NCI-H187 treated with DMSO at 0.1 percent for 48 hours (cell line): ENCODE measurements at places on chromosomes 6 and 20.

- no peak for DNase-seq
These were observed 100.1 kb downstream of the TNFRSF21 start for GRCh38 chr6:47209632-47210031.

DNA sequence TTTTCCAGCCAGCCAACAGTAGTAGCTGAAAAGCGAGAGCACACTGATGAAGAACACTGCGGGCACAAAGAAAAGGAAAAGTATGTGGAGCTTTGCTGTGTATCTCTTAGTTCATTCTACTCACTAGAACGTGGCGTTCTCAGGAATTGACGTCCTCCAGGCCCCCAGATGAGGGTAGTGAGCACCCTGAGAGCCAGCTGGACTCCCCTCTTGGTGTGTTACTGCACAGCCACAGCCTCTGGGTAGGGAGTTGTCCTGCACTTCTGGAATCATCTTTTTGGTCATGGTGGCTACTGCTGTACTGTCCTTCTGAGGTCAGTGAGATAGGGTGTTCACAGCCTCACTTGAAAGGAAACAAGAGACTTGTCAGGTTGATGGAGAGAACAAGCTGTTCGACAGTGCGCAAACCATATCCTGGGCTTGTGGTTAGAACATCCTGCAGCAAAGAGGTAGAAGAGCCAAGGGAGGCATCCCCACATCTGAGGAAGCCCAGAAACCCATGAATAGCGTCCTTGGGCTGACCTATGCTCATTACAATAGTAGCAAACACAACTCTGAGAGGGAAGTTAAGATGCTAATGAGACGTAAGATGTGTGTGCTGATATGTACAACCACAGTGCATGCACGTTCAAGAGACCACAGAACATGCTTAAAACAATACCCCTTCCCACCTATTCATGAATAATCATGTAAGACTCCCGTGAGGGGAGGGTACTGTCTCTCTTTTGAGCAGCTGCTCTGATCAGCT lies 14.6 kb upstream of the HLA-F start:
- no peak for DNase-seq

- DNase-seq = no peak
These were observed 1.9 kb downstream of the TMEM200A start for GRCh38 chr6:130367767-130368166.

DNA sequence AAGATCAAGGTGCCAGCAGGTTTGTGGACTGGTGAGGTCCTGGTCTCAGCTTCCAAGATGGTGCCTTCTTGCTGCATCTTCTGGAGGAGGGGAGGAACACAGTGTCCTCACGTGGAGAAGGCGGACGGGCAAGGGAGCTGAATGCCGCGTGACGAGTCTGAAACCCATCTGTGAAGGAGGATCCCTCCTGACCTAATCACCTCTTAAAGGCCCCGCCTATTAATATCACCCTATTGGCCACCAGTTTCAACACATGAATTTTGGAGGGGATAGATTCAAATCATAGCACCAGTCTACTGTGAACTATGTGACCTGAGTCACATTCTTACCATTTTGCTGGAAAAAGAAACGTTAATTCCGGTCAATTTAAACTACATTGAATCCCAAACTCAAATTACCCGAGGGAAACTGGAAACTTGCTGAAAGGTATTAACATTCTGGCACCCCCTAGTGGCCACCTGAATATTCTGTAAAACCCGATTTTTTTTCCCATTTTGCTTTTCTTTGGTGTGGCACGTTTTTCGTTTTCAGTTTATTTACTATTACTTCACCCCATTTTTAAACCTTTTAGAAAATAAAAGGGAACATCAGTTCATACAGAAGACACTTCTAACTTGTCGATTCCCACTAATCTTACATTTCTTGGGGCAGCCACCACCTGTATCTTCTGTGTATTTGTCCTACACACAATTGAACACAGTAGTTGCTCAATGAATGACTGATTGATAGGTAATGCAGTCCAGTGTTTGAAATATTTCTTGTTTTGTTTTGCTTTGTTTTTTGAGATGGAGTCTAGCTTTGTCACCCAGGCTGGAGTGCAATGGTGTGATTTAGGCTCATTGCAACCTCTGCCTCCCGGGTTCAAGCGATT lies 17.9 kb upstream of the CCDC170 start:
- DNase-seq = no peak

DNA sequence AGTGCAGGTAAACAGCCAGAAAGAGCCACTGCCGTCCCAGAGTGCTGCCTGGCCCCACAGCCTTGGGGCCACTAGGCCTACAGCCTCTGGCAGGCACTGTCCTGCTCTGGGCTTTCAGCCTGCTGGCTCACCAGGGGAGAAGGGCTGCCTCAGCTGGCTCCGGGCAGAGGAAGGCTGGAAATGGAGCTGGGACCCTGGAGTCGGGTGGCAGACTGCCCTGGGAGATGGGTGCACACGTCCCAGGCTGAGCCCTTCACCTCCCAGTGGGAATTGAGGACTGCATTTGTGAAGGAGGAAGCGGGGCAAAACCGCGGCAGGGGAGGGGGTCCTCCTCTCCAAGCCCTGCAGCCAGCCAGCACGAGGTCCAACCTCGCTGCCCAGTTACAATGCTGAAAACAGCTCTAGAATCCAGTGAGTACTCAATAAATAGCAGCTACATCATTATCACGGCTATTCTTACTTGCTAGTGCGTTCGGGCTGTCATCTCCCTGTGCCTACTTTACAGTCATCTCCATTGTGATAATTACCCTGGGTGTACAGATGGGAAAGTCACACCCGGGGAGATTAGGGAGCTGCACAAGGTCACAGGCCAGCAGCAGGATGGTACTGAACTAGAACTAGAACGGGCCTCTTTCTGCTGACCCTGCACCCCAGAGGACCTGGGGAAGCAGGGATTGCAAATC lies 13.1 kb downstream of the ACSS1 start:
- no peak for DNase-seq

DNA sequence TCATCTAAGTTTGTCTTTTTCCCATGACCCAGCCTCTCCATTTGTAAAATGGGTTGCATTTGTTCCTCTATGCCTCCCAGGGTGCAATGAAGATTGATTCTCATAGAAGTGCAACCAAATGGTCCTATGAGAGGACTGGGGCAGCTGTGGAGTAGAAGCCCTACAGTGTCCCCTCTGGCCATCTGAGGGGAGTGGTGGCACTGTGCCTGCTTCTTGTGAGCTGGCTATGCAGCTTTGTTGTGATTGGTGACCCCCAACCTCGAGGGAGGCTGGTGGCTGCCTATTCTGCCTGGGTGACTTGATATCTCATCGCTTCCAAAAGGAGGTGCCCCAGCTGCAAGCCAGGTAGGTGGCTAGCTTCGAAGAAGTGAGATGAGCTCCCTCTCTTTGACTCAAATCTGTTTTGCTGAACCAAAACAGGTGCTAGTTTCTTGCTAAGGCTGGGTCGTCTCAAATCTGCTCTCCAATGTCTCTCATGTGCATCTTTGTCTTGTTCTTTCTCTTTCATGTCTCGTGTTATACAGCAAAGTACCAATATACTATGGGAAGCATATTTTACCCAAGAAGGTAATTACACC lies 33.9 kb downstream of the TXLNB start:
- DNase-seq = no peak

GRCh38 chr6:41170547-41171160 lies 7.7 kb upstream of the TREM2 start:
- no peak for DNase-seq

DNA sequence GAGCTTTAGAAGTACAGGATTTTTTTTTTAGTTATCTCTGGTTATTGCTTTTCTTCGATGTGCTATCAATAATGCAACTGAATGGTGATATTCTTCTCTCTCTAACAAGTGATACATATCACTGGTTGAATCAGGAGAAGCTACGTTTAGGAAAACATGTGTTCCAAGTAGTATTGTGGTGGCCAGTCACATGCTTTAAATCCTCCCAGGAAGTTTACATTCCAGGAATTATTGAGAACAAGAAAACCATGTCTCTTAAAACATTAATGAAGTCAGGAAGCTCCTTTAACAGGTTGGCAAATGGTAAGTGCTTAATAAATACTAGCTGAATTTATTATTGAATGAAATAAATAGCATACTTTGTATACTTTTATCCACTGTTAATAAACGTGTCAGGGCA lies 371.1 kb downstream of the BCKDHB start:
- no peak for DNase-seq

DNA sequence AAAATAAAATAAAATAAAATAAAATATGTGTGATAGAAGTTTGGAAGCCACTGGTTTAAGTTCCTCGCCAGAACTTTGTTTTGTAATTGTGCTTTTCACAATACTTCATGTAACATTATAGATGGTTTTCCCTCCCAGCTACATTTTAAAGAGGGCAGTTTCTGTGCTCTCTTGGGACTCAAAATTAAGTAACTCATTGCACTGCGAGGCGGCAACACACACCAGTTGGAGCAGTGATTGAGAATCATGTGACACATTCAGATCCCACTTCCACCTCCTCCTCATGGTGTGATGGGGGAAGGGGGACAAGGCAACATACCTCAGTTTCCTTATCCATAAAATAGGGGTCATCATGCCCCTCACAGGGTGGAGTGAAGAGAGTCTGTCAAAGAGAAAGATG lies 7.5 kb downstream of the C2 start:
- DNase-seq = no peak

DNA sequence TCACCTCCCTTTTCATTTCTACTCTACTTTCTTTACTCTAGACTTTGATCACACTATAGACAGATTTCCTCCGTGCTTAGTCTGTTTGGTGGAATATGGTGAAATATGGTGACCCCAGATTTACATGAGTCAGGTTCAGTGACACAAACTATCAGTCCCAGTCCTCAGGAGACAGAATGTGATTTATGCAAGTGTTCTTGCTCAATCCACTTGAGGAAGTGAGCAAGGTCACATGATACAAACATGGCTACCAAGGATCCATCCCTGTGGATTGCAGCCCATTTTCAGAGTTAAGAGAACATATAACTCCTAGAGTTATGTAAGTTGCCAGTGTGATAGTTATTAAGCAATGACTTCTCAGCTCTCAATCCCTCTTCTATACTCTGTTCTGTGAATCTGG lies 23.7 kb upstream of the TSHZ2 start:
- DNase-seq = no peak

GRCh38 chr6:154738551-154738961 lies 5.3 kb downstream of the SCAF8 start:
- DNase-seq = no peak

DNA sequence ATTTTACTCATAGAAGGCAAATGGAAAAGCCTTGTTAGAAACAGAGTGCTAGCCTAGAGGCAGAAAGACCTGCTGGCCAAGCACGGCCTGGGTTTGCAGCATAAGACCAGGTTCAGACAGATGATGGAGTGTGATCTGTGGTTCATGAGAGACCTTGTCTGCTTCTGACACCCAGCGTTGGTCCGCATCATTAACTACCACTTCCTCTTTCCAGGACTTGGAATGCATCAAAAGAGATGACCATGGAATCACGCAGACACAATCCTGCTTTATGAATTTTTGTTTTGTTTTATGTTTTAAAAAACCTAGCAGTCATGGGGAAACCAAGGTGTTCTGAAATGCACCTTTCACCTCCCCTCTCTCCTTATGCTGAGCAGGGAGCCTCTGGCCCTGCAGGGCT lies 76.8 kb upstream of the SYNDIG1 start:
- no peak for DNase-seq

GRCh38 chr20:24622856-24623255 lies 153.4 kb downstream of the SYNDIG1 start:
- DNase-seq = no peak

GRCh38 chr6:75418233-75418632 lies 75.4 kb downstream of the FILIP1 start:
- no peak for DNase-seq

DNA sequence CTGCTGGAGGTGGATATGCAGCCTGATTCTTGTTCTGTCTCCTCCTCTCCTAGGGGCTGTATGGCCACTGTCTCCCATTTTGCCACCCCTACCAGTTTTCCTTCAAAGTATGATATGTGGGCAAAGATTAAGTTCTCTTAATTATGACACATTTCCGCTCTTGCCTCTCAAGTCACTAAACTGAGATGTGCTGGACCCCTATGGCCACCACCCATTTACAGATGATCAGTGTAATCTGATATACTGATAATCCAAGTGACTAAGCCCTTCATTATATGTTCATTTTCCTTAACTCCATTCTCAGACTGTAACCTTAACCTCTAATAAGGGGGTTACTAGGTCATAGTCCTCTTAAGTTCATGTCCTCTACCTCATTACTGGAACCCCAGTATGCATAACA lies 711 bp upstream of the C20orf141 start:
- no peak for DNase-seq

- DNase-seq = no peak
These were observed 33.4 kb upstream of the MRGBP start for GRCh38 chr20:62762801-62763368.

- DNase-seq = no peak
These were observed 202.8 kb downstream of the CD83 start for GRCh38 chr6:14320332-14320731.

GRCh38 chr6:130111031-130111430 lies 92.7 kb downstream of the L3MBTL3 start:
- no peak for DNase-seq

- DNase-seq = no peak
These were observed 432.6 kb downstream of the MMUT start for GRCh38 chr6:49030251-49031020.

DNA sequence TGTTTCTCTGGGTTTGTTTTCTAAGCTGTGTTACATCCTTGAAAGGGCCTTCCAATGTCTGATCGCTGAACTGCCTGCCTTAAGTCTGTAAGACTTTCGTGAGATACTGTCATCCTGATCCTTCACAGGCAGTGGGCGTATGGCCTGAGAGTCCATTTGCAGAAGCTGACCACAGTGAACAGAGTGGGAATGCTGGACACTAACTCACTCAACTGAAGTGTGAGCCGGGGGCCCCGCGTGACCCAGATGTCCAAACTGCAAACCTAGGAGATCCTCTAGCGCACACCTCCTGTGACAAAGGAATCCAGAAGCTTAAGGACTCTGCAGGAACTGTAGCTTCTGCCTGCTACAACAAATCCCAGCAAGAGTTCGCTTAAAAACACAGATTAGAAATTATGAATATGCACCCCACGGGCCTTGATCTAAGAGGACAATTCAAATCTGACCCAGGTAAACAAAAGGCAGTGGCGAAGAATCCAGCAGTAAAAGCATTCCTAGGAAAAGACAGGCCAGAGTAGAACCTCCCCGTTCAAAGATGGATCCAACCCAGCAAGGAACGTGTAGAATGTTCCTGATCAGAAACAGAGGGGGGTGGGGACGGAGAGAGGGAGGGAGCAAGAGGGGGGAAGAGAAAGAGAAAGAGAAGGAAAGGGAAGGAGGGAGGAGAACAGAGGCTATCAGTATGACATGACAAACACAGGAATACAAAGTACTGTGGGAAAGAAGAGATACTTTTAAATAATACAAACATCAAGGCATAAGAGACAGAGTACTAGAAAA lies 135.0 kb upstream of the AFDN start:
- DNase-seq = no peak

- DNase-seq = no peak
These were observed 418.0 kb upstream of the IMPG1 start for GRCh38 chr6:76490456-76490855.

GRCh38 chr6:6803180-6803977 lies 214.9 kb downstream of the LY86 start:
- DNase-seq = no peak

GRCh38 chr6:167677422-167677789 lies 149.3 kb upstream of the AFDN start:
- no peak for DNase-seq

- DNase-seq = no peak
These were observed 113.3 kb downstream of the CRYBG1 start for GRCh38 chr6:106473812-106474211.
